CD8-positive, alpha-beta T cell (primary cell): ENCODE measurements at places on chromosomes 12 and 14.
A peak's percentile ranks its signal among the peaks of the same experiment; 100 is the strongest.

DNA sequence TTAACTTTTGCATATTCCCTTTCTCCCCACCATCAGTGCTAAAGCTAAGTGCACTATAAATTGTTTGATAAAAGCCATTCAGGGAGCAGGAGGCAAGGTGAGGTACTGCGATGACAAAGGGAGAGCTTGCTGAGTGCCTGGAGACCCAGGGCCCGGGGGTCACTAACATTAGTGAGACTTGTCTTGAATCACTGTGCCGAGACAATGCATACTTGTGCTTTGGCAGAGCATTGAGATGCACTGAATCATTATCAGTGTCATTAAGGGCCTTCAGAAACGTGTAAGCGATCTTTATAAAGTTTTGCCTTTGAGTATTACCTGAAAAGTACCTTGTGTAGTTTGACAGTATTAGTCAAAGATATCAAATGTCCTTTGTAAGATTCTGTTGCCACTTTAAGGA lies 447.5 kb downstream of the PCNX1 start:
- no peak for DNase-seq

- no peak for DNase-seq
Measured at GRCh38 chr14:88312257-88312656, 10.8 kb downstream of the KCNK10 start.

- no peak for DNase-seq
Measured at GRCh38 chr14:64580467-64580866, 30.7 kb downstream of the PPP1R36 start.

- DNase-seq = no peak
Measured at GRCh38 chr14:75395862-75396261, 32.0 kb upstream of the JDP2 start.

DNA sequence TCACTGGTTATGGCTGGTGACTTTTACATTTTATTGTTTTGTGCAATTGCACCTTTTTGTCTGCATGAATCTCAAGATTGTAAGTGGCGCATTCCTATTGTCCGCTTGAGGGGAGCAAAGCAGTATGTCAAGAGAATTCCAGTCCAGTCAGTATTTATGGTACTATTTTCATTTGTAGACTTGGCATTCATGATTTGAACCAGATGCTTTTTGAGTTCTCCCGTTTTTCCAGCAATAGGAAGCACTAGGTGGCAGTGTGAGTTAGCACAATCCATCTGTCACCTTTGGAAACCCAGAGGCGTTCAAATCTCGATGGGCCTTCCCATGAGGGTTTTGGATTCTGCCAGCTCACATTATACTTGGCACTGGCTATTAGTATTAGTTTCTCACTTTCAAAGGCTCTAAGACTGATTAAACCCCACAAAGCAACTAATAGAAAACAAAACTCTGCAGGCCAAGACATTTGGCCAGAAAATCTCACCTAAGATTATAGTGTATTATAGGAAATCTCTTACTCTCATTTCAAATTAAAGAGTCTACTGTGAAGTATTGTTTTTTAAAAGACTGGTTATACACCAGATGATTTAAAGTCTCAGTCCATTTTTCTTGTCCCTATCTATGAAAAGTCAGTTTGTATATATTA lies 2.2 kb downstream of the DACT1 start:
- DNase-seq = no peak

GRCh38 chr12:106681210-106681609 lies 93.3 kb upstream of the RIC8B start:
- no peak for DNase-seq

GRCh38 chr12:13536219-13536910 lies 339.8 kb downstream of the EMP1 start:
- DNase-seq = no peak

DNA sequence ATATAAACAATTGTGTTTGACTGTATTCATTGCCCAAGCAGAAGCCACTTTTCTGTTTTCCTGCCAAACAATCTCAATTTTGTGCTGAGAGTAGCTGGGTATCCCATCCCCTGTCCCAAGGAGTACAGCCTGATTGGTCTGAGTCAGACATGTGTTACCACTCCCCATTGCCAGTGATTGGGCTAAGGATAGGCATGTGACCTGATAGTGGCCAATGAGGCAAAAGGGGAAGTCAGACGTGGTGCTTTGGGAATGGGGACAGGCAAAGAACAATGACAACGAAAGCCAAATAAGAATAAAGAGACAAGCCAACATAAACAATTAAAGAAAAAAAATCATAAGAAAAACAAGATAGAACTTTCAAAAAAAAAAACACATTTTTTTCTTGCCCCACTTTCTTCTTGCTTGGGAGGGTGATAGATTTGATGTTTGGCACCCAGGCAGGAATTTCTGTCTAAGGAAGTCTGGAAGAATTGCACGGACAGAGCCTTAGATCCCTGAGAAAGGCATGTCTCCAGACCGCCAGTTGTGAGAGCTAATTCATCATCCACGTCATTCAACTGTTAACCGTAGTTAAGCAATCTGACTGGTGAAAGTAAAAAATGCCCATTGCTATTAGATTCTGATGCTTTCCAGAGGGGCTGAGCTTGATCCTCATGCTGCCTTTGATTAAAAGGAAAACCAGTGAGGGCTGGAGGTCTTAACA lies 626.6 kb upstream of the TMEM132C start:
- no peak for DNase-seq

- DNase-seq = no peak
Measured at GRCh38 chr12:110379631-110380030, 23.9 kb downstream of the ANAPC7 start.

GRCh38 chr14:69886453-69887242 lies 7.4 kb downstream of the SMOC1 start:
- no peak for DNase-seq

GRCh38 chr14:51308866-51309265 lies 68.8 kb downstream of the TMX1 start:
- DNase-seq = no peak

DNA sequence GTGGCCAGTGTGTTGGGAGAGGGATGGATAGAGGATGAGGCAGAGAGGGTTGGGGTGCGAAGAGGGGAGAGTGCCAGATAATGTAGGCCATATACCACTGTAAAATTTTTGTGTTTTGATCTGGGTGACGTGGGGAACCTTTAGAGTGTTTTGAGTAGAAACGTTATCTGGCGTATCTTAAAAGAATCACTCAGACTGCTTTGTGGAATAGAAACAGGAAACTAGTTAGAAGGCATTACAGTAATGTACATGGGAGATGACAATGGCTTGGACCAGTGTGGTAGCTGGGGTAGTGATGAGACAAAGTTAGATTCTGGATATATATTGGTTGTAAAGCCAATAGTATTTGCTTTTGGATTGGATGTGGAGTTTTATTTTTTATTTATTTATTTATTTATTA lies 20.6 kb downstream of the ATF1 start:
- DNase-seq = no peak

- no peak for DNase-seq
Measured at GRCh38 chr12:41018010-41018409, 170.1 kb upstream of the PDZRN4 start.

- peak; percentile 50 for DNase-seq
Measured at GRCh38 chr12:57844709-57845477, 1.6 kb downstream of the CTDSP2 start.

DNA sequence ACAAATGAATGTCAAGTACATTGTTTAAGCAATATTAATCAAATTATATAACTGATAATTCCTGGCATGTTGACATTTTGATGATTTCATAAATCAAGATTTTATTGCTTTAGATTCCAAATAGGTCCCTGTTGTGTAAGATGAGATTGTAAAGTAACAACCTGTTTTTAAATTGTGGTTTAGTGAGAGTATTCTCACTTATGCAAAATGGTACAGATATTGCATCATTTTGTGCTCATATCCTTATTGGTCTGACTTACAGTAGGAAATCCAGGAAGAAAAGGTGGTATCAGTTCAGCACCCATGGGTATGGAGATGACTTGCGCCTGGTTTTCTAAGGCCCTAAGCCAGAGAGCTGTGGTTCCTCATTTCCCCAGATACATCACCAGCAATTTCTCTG lies 165.5 kb downstream of the KIF21A start:
- no peak for DNase-seq

- DNase-seq = no peak
Measured at GRCh38 chr12:95608252-95609033, 57.2 kb upstream of the USP44 start.

- DNase-seq = no peak
Measured at GRCh38 chr12:88241862-88242570, 99.9 kb downstream of the TMTC3 start.

DNA sequence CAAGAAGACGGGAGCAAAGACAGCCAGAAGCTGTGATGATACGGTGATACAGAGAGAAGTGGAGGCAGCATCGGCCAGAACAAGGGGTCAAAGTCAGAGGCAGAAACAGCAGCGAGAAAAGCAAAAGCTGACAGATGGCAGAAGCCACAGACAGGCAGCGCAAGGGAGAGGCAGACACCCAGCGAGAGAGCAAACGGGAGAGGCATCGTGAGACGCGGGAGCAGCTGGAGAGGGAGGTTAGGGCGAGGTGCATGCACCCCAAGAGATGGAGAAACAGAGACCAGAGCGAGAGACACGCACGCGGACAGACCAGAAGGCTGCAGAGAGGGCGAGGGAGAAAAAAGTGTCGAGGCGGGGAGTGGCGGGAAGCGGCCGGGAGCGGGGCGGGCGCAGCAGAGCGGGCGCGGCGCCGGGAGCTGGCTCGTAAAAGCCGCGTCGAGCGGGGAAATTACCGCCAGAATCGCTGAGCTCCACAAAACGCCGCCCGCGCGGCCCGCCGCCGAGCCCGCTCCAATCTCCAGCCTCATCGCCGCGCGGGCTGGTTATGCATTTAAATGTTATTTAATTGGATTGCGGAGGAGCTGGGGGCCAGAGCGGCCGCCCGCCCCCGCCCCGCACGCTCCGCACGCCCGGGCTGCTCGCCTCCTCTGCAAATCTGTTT lies 15.6 kb downstream of the SMUG1 start:
- DNase-seq = peak; percentile 24

GRCh38 chr14:93984987-93985410 lies 8.6 kb upstream of the ASB2 start:
- DNase-seq = no peak

GRCh38 chr14:22602862-22603261 lies 4.8 kb downstream of the ABHD4 start:
- no peak for DNase-seq

GRCh38 chr12:108712165-108712924 lies 19.0 kb downstream of the CORO1C start:
- DNase-seq = no peak

DNA sequence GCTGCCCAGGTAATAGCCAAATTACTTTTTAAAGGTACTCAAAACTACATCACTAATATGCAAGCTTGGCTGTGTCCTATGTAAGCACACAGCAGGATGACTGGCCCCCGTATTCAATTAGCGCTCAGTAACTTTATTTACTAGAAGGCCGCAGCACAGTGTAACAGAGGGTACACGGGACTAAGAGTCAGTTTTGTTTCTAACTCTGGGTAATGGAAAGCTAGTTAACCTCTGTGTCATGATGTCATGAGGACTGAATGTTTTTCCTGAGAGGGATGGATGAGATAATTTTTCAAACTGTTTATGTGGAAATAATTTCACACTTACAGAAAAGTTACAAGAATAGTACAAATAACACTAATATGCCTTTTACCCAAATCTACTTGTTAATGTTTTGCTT lies 27.1 kb downstream of the GALNT4 start:
- no peak for DNase-seq

GRCh38 chr12:14921218-14921617 lies 17.1 kb downstream of the ERP27 start:
- no peak for DNase-seq

DNA sequence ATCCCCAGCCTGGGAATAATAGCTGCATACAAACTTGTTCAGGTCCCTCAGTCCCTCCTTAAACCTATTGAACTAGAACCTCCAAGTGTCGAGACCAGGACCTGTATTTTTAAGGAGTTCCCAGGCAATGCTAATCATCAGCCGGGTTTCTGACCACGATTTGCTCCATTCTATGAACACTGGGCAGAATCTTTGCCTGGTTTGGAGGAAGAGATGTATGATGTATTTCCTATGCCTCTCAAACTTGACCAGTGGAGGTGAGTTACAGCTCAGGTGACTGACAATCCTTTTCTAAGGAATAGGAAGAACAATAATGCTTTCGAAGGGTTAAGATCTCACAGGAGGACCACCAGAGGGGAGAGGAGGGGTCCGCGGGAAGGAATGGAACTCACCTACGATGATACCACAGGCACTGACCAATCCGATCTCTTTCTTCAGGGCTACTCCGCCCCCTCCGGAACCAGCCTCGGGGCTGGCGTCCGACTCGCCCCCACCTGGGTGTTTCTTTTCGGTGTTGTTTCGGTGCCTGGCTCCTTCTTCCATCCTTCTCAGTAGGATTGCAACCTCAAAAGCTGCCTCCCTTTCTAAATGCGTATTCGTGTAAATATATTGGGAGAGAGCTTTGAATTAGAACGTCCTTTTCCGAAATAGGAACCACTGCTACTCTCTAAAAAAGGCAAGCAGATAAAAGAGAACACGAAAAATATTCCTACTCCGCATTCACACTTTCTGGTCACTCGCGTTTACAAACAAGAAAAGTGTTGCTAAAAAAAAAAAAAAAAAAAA lies 895 bp downstream of the SLC7A8 start:
- DNase-seq = peak; percentile 27

- DNase-seq = no peak
Measured at GRCh38 chr14:68998062-68998461, 19.0 kb upstream of the ACTN1 start.

GRCh38 chr12:29155079-29155478 lies 6.0 kb downstream of the FAR2 start:
- DNase-seq = no peak

- DNase-seq = no peak
Measured at GRCh38 chr14:68262567-68262966, 443.0 kb downstream of the RAD51B start.

GRCh38 chr12:77342253-77342652 lies 276.9 kb upstream of the E2F7 start:
- DNase-seq = no peak

DNA sequence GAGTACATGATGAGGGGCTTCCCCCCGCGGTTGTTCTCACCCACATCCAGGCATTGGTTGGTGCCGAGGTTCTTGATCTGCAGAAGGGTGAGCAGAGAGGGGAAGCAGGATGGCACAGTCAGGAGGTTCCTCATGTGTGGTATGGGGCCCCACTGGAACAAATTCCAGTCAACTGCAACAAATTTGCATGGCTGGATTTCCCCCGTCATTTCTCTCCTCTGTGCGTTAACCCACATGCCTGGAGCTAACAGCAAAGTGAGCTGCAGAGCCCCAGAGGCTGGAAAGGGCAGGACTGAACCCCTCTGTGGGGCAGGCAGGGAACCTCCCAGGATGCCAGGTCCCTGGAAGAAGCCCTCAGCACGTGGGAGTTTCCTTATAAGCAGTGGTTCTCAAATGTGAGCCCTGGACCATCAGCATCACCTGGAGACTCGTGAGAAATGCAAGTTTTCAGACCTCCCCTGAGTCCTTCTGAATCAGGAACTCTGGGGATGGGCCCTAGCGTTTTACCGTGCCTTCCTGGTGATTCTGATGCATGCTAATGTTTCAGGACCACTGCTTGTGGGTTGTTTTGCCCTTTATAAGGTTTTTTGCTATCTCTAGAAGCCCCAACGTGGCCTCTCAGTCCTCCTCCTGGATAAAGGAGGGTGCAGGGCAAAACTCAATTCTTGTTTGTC lies 11.0 kb upstream of the CELA1 start:
- DNase-seq = no peak
